ENCODE measurements at places on chromosomes 13 and 19.

GRCh38 chr13:110047496-110047895 is 259.5 kb downstream of the COL4A1 start:
- no peak for DNase-seq

DNA sequence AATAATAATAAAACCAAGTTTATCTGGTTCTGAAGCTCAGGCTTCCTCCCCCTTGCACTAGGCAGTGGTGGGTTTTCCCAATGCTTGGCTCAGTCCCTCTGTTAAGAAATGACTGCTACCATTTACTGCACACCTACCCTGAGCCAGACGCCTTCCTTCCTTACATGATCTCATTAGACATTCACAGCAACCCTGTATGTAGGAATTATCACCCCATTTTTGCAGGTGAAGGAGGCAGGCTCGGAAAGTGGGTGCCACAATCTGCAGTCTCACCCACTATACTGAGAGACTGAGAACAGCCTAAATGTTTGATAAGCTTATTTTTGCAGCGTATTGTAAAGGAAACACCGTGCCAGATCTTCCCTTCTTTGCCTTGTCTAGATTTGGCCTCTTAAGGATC is 18.3 kb upstream of the CACNG8 start:
- DNase-seq: no peak

DNA sequence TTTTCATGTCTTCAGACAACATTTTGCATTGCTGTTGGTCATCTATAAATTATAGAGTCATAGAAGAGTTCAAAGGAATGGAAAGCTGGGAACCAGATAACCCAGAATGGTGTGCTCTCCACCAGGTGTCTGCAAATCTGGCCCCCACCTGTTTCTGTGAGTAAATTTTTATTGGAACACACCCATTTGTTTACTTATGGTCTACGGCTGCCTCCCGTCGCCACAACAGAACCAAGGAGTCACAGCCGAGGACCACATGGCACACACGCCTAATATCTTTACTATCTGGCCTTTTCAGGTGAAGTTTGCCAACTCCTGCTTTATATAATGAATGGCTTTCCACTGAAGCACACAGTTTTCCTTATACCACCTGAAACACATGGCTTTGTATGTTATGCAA is 58.2 kb downstream of the EFNB2 start:
- DNase-seq: no peak

GRCh38 chr19:5364674-5365073 is 24.1 kb upstream of the PTPRS start:
- DNase-seq: no peak

DNA sequence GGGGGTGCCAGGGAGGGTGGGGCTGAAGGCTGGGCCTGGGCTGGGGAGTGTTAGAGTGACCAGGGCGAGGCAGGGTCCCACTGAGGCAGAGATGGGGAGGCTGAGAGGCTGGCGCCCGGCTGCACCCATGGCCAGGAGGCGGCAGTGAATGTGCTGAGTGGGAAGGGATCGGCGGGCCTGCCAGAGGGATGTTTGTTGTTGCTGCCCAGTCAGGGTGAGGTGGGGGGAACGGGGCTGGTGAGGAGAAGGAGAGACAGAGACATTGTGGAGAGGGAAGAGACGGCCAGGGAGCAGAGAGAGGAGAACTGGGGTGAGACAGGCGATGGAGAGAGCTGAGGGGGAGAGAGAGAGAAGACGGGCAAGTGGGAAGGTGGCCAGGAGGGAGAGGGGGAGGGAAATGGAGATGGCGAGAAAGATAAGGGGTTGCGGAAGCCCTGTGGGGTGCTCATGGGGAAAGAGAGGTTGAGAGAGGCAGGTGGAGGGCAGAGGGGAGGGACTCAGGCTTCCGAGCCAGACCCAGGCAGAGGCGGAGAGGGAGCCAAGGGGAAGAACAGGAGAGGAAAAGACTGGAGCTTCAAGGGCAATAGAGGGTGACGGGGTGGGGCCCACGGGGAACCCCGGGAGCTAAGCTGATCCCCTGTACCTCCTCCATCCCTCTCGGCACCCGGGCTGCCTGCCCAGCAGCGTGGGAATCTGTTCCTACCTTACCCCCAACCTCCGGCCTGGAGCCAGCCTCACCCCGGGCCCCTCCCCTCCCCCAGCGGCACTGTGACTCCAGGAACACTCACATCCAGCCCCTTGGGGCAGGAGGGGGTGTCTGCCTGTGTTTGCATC is 690 bp upstream of the B3GNT8 start:
- peak; percentile 73 for DNase-seq

GRCh38 chr19:29745253-29745652 is 30.2 kb upstream of the C19orf12 start:
- no peak for DNase-seq

DNA sequence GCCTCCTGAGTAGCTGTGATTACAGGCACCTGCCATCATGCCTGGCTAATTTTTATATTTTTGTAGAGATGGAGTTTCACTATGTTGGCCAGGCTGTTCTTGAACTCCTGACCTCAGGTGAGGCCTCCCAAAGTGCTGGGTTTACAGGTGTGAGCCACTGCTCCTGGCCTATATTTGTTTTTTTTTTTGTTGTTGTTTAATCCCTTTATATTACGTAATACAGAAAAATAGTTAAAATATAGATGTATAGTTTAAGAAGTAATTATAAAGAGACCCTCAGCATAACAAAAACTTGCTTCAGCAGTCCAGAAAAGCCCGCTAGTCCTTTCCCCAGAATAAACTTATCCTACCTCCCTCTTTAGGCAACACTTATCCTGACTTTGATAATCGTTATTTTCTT is 2.4 kb downstream of the ZNF383 start:
- no peak for DNase-seq

- DNase-seq: no peak
These were observed 11.9 kb downstream of the MRPS12 start for GRCh38 chr19:38942471-38943181.
